Prostate gland (tissue), 2 donors: ENCODE measurements at places on chromosomes 2 and 18.

GRCh38 chr2:10526281-10527000 is 78.3 kb upstream of the ODC1 start:
- no peak for DNase-seq

GRCh38 chr2:74481431-74481830 is 1.4 kb downstream of the CCDC142 start:
- no peak for DNase-seq

DNA sequence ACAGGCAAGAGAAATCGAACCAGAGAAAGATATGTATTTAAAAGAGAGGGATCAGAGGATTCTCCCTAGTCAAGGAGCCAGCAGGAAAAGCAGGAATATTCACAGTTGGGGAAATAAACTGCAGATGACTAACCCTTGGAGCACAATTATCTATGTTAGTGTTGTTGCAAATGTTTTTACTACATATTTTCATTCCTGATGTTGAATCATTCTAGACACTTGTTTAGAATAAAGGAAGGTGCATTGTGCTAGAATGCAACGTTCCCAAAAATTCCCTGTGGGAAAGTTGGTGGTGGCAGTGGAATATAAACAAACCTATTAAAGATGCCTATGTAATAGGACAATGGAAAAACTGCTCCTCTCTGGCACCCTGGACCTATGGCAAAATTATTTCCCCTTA is 63.3 kb downstream of the DTNA start:
- DNase-seq = no peak

GRCh38 chr2:196640031-196640548 is 575 bp downstream of the CCDC150 start:
- DNase-seq = no peak

DNA sequence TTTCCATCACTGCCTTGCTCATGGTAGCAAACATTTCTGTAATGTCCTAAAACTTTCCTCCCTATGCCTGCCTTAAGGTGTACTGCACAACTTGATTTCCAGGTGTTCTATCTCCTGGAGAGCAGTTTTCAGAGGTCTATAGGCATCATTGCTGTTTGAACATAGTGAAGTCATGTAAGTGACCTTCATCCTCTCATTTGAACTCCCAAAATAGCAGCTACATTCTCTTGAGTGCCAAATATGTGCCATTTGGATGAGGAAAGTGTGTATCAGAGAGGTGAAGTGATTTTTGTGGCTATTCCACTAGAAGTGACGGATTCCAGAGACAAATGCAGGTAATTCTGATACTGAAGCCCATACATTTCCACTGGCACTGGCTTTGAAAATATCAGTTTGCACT is 3.4 kb downstream of the PPP1R1C start:
- no peak for DNase-seq

DNA sequence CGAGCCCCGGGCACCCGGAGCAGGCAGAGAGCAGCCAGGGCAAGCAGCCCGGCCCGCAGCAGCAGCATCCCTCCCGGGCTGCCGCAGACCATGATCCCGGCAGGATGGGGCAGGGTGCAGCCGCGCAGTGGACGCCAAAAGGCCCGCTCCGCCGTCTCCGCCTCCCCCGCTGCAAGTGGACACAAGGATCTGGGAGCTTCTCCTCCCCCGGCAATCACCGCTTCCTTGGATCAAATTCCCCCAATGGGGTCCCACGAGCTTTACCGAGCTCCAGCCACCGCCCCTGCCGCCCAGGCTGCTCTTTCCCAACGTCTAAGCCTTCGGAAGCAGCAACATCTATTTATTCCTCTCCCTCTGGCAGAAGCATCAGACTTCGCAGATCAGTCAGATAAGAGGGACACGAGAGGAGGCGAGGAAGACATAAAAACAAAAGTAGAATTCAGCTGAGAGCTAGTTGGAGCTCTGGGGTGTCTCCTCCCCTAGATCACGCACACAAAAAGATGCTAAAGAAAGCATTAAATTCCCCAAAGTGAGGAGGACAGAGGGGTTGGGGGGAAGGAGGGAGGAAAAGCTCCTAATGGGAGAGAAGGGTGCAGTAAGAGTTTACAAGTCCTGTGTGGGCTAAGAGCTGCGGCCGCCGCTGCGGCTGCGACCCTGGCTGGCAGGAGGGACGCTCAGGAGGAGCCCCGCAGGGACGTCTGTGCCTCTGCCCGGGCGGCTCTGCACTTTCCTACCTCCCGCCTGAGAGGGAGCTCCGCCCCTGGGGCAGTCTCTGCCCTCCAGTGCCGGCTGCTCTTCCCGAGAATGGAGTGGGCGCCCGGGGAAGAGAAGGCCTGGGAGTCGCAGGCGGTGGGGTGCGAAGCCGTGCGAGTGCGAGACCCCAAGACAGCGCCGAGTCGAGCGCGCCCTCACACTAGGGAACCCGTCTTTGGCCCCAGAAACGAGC is at the start of gene FRZB:
Gene FRZB (minus strand): TSS at position 177 of the 946 bp plus-strand sequence. CDS start 85 bp downstream, at position 92.
- DNase-seq = peak; percentile 17

DNA sequence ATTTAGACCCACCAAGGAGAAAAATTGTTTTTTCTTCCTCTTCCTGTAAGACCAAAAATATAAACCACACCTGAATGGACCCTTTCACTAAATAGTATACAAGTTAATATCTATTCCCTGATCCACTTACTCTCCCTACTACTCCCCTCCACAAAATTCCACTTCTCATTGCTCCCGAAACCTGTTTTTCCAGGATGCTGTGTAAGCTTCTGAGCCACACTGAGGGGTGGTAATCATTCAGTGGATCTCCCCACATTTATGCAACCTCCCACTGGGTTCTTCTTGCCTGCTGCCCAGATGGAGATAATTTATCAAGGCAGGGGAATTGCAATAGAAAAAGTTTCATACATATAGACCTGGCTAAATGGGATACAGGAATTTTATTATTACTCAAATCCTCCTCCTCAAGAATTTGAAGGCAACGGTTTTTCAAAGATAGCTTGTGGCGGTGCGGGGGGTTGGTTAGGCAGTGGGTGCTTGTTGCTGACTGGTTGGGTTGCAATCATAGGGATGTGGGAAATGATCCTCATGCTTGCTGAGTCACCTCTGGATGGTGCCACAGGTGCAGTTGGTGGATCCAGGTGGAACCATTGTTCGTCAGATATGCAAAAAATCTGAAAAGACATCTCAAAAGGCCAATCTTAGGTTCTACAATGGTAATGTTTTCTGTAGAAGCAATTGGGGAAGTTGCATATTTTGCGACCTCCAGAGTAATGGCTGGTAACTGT is 970.3 kb downstream of the CNTNAP5 start:
- DNase-seq = no peak

DNA sequence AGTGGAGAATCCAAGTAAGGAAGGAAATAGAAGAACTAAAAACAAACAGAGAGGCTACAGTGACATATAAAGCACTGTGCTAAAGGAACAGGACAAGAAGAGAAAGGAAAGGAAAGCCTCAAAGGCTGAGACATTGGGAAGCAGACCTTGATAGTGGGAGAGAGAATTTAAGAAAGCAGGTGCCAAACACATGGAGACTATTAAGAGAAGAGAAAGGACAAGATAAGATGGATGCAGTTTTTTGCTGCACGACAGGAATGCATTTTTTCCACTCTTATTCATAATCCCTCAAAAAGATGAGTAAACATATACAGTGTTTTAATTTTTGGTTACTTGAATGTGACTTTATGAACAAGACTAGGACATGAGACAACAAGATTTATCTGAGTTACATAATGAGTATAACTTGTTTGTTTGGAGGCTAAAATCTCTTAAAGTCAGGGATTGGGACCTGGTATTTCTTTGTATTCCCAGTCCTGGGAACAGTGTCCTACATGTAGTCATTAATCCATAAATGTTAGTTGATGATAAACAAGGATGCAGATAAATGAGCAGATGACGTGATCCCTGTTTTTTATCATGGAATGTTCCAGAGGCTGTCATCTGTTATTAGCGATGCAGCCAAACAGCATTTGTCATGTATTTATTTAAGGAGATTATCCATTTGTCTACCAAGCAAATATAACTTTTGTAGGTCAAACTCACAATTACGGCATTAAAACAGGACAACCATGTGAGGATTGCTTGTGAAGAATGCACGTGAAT is 141.7 kb downstream of the DNER start:
- DNase-seq = no peak

GRCh38 chr2:159266554-159266953 is 19.9 kb downstream of the WDSUB1 start:
- no peak for DNase-seq

DNA sequence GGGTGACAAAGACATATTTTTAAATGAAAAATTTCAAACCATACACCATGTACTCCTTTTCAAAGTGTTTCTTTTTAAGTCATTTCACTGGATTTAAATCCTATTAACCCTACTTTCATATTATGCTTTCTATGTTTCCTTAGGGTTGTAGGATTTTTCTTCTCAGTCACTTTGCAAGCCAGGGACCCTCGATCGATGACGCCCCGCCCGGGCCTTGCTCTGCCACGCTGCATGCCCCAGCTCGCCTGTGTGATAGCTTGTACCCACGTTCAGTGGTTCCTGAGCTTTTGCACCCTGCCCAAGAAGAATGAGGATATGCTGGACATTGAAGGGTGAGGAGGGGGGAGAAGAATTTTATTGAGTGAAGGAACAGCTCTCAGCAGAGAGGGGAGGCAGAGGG is 568.0 kb downstream of the TRIB2 start:
- no peak for DNase-seq

GRCh38 chr18:77323640-77324299 is 74.1 kb downstream of the GALR1 start:
- DNase-seq = no peak

GRCh38 chr2:155256803-155257202 is 558.3 kb downstream of the KCNJ3 start:
- no peak for DNase-seq

DNA sequence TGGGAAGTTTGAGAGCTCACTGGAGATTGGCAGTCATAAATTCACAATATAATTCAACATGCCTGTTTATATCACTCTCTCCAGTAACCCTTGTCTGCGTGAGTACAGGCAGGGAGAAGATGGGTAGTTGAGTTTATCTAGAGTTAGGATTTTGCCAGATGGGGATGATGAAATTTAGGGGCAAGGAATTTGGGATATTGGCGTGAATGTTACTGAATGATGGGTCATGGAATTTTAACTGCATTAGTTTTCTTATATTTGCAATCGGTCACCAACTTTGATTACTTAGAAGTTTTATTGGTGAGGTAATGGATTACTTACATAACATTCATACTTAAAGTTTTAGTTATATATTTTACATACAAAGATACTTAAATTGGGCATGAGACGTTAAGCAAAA is 35.1 kb downstream of the SANBR start:
- no peak for DNase-seq

- DNase-seq = no peak
Observed at GRCh38 chr2:180291060-180291459, 284.0 kb upstream of the CWC22 start.

DNA sequence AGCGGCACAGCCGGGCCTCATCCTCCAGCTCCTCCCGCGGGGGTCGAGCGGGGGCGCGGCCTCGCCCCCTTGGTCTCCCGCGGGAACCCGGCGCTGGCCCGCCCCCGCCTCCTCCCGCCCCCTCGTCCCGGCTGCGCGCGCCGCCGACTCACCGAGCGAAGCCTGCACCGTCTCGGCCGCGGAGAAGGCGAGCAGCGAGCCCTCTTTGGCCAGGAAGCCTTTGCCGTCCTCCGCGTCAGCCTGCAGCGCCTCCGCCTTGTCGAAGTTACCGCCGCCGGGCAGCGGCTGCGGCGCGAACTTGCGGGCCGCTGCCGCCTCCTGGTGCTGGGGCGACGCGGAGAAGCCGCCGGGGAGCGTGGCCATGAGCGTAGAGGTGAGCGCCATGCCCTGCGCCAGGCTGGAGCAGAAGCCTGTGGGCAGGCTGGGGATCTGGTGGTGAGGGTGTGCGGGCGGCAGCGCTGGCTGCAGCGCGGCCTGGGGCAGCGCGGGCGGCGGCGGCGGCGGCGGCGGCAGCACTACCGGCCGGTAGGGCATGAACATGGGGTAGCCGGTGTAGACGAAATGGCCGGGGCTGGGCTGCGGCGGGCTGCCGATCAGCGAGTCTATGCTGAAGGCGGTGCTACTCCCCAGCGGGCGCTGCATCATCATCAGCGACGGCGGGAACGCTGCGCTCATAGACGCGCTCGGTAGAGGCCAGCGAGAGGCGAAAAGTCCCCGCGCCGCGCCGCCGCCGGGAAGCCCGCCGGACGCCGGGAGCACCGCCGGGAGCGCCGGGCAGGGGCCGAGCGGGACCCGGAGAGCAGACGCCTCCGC is 683 bp downstream of the GBX2 start:
- DNase-seq = no peak

DNA sequence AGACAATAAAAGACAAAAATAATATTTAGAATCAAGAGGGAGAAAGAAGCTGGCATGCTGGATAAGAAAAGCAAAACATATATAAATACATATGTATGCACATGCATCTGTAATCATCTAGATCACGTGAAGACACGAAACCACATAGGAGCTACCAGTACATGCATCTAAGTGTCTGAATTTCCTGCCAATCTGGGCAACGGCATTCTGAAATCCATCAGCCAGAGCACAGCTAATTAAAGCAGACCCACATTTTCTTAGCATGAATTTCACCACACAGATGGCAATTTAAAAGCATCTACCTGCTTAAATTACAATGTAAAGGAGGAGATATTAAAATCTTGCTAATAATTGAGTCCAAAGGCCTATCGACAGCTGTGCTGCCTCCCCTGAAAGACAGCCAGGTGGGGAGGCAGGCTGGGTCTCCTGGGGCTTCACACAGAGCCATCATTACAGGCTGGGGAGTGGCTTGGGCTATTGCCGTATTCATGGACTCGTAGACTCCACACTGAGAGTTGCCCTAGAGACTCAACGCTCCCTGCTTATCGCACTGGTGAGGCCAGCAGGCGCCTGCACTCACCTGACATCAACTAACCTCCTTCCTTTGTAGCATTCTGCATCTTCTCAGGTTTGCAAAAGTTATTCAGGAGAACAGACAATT is 272.5 kb upstream of the PXDN start:
- no peak for DNase-seq

- DNase-seq = no peak
Observed at GRCh38 chr2:223528036-223528435, 74.1 kb downstream of the SCG2 start.

- no peak for DNase-seq
Observed at GRCh38 chr2:230942371-230942770, 17.3 kb upstream of the GPR55 start.

GRCh38 chr2:228369400-228370031 is 188.0 kb upstream of the SPHKAP start:
- no peak for DNase-seq

- DNase-seq = no peak
Observed at GRCh38 chr2:160967523-160967922, 192.7 kb upstream of the TANK start.

- DNase-seq = no peak
Observed at GRCh38 chr2:74873012-74873665, 39.2 kb downstream of the HK2 start.
